ENCODE measurements at places on chromosomes 5 and 9.
A peak's percentile ranks its signal among the peaks of the same experiment; 100 is the strongest.

- DNase-seq: no peak
These were observed 32.6 kb downstream of the NKX2-5 start for GRCh38 chr5:173202266-173202875.

- no peak for DNase-seq
These were observed 43.0 kb downstream of the FXN start for GRCh38 chr9:69078581-69078980.

GRCh38 chr5:149114403-149115312 is 26.6 kb upstream of the ABLIM3 start:
- no peak for DNase-seq

- no peak for DNase-seq
These were observed 36.0 kb upstream of the CREBRF start for GRCh38 chr5:173020154-173020581.

DNA sequence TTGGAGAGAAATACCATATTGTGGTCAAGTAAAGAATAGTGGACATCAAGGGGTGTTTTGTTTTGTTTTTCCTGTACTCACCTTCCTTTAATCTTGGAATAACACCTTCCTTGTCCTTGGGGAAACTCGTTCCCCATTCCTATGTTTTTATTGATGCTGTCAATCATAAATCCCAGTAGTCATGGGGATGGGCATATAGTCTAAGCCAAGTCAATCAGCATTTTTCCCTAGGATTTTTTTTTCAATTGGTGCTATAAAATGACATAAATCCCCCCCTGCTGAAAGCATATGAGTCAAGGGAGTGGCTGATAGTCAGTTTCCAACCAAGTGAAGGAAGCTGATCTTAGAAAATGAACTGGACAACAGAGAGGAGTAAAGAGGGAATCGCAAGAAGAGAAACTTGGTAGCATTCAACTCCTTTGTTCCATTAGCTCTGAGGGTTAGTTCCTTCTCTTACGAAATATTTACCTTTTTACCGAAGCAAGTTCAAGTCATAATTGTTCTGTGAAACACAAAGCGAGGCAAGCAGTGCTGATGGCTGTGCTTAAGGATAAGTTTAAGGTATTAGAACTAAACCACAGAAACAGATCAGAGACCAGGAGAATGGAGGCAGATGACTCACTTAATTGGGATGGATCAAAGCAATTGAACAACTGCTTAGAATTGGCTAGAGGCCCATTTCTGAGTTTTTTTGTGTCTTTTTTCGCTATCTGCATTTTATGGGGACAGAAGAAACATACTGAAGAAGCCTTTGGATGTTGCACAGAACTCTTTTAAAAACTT is 218.6 kb downstream of the SEMA6A start:
- DNase-seq: no peak

DNA sequence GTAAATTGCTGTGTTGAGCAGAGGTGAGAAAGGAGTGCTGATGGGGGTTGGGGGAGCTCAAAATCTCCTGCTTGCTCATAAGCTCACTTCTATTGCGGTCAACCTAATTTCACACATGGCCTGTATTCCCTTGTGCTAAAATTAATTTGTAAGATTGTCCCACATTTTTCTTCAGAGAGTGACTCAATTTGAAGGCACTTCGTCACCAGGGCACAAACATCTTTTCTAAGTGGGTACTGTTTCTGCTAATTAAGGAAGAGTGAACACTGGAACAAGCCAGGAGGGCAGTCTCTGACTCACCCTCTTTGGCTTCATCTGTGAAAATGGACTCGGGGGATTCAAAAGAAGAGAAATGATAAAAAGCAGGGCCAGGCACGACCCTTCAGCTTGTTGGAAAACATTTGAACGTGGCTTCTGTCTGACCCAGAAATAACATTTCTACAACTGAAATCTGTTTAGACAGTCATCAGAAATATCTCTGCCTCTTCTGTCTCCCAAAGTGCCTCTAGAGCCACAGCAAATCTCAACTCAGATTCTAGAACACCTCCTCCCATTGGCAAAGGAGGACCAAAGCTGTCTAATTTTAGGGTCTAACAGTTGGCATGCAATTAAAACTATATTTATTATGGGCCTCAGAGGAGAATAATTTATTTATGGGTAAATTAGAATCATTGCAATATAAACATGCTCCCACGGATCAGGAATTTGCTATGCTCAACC is 49.8 kb downstream of the FEM1C start:
- no peak for DNase-seq

DNA sequence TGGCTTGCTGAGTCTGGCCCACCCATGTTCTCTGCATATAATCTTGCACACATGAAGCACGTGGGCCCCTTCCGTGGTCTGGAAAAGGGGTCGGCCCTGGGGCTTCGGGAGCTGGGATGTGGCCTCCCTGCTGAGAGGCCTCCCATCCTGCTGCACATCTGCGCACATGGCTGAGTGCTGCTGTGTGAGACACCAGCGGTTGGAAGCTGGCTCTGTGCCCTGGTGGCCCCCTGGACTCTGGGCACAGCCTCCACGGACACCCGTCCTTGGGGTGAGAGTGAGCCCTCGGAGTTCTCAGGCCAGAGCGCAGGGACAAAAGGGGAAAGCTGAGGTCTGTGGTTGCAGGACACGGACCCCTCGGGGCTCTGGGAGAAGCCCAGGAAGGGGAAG is 115.8 kb downstream of the RXRA start:
- DNase-seq: no peak

DNA sequence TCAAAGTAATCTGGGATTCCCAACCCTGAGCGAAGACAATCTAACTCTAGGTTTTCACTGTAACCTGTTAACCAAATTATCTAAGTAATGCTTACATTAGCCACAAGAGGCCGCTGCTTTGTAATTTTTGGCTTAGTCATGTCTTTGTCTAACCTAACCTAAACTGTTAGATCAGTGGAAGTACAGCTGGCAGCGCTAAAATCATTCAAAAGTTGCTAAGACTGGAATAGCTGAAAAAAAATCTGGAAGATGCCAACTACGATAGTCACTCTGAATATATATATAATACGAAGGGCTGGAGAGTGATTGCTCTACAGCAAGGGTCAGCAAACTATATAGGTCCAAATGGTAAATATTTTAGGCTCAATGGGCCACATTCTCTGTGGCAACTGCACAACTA is 60.2 kb downstream of the FBXO38 start:
- DNase-seq: peak; percentile 38

DNA sequence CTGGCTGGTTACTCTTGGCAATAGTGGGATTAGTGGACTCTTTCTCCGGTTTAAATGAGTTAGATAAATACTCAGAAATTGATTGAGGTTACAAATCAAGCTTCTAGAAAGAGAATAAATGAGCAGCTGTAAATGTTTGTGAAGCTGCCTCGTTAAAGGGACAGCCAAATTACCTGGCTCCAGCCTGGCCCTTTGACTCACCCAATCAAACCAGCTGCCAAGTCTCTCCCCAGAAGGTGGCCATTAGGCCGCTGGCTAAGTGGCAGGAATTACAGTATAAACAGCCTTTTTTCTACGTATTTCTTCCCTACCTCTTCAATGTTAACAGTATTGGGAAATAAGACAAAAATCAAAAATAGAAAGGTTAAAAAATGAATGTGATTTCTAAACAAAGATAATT is 46.0 kb upstream of the SRFBP1 start:
- no peak for DNase-seq

All from stimulated activated CD4-positive, alpha-beta T cell treated with anti-CD3 and anti-CD28 coated beads, TNF-alpha, amount 100 ng/mL, for 24 hours (primary cell).